ENCODE measurements at places on chromosomes 1 and 21.

DNA sequence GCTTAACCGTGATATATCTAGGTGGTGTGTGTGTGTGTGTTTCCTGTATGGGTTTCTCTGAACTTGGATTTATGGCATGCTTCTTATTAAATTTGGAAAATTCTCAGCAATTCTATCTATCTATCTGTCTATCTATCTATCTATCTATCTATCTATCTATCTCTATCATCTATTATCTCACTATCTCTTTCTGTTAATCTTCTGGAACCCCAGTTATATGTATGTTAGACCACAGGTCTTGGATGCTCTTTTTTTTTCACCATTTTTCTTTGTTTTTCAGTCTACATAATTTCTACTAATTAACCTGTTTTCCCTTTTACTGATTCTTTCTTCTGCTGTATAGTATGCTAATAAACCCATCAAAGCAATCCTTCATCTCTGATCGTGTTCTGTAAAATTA, 538.0 kb downstream of the PTPRU start:
- no peak for DNase-seq

DNA sequence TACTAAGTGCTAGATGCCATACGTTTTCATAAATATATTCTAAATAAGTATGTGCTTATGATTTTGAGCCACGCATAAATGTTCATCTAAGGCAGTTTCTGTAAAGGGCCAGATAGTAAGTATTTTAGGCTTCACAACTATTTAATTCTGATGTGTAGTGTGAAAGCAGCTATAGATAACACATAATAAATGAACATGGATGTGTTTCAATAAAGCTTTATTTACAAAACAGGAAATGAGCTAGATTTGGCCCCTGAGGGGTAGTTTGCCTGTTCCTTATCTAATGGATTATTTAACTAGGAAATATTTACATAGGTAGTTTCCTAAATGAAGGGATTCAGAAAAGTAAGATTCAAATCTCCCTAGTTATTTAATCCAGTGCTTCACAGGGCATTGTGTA, 557.6 kb upstream of the PKN2 start:
- no peak for DNase-seq

- no peak for DNase-seq
Measured at GRCh38 chr1:204475656-204476432, 18.8 kb downstream of the PIK3C2B start.

- DNase-seq = no peak
Measured at GRCh38 chr21:33751120-33751519, 108.8 kb downstream of the ITSN1 start.

DNA sequence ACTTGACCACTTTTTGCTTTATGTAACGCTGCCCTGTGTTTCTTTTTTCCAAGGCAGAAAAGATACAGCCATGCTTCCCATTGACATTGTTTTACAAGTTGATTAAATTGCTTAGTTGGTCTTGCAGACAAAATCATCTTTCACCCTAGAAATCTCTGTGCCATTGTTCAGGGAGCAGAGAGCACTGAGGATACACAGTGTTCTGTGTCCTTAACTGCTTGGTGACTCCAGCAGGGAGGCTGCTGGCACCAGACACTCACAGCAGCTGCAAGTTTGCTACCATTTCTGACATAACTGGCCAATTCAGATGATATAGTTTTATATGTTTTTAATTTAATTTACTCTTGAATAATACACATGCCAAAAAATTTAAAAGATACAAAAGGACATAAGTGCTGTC, 118.7 kb downstream of the RGS2 start:
- DNase-seq = no peak

- DNase-seq = no peak
Measured at GRCh38 chr1:191174298-191174697, 696.6 kb upstream of the BRINP3 start.

DNA sequence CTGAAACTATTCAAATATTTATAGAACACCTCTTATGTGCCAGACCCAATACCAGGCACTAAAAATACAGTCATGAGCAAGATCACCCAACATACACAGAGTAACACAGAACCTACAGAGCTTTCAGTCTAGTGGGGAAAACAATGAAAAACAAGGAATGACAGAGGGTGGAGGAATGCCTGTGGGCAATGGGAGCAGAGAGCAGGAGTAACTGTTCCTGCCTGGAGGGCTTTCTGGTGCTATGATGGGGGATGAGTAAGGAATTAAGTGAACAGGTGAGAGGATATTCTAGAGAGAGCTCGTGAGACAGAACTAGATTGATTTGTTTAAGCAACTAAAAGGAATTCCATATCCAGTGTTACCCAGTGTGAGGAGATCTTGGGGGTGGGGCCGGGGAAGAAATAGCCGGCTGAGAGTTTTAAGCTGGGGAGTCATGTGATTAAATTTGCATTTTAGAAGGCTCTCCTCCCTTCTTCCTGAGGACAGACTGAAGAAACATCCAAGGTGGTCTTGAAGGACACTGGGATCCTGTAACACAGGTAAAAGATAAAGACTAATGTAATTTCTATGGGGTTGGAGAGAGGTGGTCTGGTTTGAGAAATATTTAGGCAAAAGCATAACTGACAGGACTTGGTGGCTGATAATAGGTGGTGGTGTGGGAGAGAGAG, 2.1 kb upstream of the CD53 start:
- DNase-seq = no peak

DNA sequence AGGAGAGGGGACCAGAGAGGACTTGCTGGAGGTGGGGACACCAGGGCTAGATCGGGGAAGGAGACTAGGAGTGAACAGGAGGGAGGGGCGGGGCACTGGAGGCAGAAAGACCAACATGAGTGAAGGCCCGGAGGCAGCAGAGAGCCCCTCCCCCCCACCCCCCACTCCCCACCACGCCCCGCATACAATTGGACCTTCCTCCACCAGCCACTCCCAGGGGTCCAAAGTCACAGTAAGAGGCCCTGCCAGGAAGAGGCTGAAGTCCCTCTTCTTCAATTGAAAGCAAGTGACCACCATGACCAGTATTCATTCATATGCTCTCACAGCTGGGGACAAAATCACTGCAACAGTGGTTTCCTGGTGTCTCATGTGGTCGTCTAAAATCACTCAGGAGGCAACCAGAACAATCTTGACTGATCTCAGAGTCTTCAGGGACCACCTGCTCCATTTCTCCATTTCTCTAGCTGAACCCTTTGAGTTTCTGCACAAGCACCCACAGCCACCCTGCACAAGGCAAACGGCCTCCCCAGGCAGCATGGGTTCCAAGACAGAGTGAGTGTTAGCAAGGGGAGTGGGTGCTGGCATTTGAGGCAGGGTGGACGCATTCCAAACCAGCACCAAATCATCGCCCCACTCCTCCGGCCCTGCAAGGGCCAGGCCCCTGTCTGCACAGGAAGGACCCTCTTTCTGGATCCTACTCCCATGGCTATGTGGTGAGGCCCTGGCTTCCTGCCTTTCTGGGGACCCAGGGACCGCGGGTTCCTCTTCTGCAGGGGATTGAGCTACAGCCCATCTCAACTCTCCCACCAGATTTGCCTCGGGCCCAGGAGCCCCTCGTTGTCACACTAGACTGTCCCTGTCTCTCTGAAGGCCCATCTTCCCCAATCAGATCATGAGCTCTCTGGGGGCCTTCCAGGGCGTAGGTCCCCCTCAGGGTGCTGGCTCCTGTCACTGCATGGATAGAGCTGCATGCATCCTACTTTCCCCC, 17.0 kb downstream of the LAPTM5 start:
- no peak for DNase-seq

GRCh38 chr1:1779691-1780597, 1.7 kb upstream of the NADK start:
- DNase-seq = no peak

DNA sequence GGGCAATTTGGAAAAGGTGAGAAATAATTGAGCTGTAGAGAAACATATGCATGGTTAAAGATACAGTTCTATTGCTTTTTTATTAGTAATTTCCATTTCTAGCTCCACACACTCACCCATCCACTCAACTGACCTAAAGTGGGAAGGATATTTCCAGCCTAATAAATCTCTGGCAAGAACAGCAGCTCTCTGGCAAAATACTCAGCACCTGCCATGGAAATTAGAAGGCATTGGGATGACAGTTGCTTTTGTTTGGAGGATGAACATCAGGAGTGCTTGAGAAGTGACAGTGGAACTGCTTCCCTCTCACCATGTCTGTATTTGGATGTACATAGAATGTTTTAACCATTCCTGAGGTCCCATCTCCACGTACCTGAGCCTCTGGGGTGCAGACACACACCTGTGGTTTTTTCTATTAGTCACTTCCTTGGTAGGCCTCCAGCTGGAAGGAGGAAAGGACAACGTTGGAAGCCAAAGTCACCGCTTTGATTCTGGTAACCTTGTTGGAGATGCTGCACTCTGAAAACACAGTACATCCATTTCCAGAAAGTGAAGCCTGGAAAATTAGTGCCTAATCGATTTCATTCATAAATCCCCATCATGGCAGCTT, 62.3 kb upstream of the RUNX1 start:
- no peak for DNase-seq

DNA sequence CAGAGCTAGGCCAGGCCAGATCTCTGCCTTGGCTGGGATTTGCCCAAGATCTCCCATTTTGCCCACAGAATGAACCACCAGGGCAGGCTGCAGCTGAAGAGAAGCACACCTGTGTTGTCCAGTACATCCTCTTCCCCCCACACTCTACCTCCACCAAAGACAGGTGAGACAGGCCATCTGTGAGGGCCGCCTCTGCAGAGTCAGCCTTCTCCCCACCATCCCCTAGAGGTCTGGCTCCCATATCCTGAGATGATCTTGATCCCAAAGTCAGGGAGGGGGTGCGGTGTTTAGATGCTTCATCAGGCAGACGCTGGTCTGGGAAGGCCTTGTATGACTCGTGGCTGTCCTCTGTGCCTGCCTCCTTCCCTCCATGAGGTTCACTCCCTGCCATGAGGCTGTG, 28.7 kb downstream of the HYI start:
- DNase-seq = no peak

DNA sequence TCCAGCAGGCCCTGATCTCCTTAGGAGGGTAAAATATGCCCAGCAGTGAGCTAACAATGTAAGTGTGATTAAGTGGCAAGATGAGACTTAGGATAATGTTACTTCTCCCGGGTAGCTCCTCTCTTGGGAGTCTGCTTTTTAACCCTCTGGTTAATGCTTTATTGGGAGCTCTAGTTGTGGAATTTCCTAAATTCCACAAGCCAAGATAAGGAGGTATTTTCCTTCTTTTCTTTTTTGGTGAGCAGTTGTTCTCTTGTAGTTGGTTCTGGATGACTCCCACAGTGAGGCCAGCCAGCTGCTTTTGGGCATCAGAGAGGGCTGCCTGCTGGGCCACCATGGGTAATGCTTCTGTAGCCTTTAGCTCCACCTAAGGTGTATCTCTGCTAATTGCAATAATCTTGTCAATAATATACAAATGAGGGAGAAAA, 19.3 kb downstream of the C1orf52 start:
- DNase-seq = no peak

DNA sequence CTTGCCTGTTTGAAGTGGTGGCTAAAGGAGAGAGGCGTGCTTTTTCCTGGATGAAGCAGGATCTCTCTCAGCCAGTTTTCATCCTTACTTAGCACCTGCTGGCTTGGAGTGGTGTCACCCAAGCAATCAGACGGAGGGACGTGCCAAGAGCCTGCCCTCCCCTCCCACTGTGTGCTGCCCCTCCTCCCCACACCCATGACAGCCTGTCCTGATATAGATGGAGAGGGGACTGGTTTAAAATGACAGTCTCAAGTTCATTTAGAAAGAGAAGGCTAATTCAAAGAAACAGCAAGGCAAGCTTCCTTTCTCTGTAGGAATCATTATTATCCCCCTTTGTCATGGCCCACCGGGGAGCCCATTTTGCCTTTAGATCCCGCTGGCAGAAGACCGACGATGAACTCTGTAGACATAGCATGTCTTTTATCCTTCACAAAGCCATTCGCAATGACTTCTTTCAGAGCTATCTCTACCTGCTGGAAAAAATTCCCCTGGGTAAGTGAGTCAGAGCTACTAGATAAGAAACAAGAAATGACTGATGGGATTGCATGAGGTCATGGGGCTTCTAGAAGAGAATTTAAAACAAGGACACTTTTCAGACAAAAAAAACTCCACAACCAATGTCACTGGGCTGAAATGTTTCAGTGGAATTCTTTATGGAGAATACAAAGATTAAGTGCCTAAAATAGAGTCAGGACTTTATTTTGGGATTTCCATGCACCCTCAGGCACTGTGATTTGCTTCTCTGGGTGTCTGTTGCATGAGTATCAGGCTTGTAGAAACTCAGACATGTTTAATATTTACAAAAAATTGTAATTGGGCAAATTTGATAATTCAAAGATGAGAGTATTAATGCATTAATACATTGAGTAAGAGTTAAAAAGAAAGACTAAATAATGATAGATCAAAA, at the start of gene NTMT2:
Gene NTMT2 (plus strand): TSS at position 190 of the 907 bp plus-strand sequence. CDS start 149 bp downstream, at position 339.
- no peak for DNase-seq

DNA sequence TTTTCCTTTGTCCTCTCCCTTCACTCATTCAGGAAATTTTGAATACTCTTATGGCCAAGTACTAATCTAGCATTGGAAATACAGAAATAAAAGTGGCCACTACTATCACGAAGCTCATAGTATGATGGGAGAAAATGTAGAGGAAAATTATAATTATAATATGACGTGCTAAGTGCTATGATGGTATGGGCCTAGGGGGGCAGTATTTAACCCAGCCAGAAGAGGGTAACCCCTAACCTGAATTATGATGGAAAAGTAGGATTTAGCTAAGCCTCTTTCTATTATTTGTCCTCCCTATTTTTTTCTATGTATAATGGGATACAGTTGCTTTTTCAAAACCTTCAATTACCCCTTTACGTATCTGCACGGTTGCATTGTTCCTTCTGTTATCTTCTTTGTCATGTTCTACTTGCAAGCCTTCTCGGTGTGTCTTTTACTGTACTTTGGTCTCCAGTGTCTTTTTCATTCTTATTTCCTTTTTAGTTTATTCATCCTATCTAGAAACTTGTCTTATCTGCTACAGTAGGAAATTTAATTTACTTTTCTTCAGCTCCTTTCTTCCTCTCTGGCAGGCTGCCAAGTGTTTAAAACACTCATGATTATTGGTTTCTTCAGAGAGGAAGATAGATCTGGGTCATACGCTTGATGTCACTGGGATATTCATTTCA, 88.8 kb upstream of the GPR52 start:
- DNase-seq = no peak
